H1 (cell line): ENCODE measurements at places on chromosomes 12 and 14. TPM values are rescaled to one million over a fixed set of nuclear protein-coding genes. Genes with fewer than 3 reads are reported as not detected.
A peak's percentile ranks its signal among the peaks of the same experiment; 100 is the strongest.

GRCh38 chr12:101021911-101022388, 188.1 kb downstream of the SLC5A8 start:
- no peaks in the 10 kb centered on the region for H3K4me1 ChIP-seq
- no peaks in the 10 kb centered on the region for H3K27me3 ChIP-seq
- H3K4me3 ChIP-seq = no peak overlapping the region

- H3K27ac ChIP-seq = no peak overlapping the region
- DNase-seq = no peak
- H3K4me1 ChIP-seq = no peaks in the 10 kb centered on the region
Observed at GRCh38 chr12:115049614-115050013, 365.6 kb upstream of the TBX3 start.

- H3K27ac ChIP-seq = no peak overlapping the region
- no peak for DNase-seq
- no peaks in the 10 kb centered on the region for H3K36me3 ChIP-seq
- no peaks in the 10 kb centered on the region for H3K4me1 ChIP-seq
Observed at GRCh38 chr12:19710811-19711793, 271.8 kb downstream of the AEBP2 start.

DNA sequence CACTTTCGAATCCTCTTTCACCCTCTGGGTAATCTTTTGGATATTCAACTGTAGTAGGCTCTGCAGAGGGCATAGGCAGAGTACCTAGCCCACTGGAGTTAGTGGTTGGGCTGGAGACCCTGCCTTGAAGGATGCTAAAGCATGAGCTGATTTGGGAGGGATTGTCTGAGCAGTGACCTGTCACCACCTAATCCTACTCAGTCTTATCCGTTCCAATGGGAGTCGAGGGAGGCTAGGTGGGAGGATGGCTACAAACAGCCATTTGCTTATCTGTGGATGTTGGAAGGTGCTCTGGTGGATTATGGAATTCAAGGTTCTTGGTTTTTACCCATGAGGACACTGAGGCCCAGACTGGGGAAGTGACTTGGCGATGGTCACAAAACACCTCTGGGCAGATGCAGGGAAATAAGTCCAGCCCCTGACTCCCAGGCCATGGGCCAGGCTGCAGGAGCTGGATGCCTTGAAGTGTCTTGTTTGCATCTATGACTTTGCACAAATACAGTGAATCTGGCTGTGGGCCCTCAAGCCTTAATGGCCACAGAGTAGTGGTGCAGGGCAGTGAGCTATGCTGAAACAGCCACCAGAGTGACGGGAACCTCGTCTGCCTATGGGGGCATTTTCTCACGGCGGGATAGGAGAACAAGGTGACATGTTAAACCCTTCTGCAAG, 3.7 kb downstream of the KMT5A start:
- peak overlapping the region; percentile 41; the same call in 1 of the 2 replicates for H3K4me3 ChIP-seq
- H3K27ac ChIP-seq = no peak overlapping the region
- H3K36me3 ChIP-seq = no peaks in the 10 kb centered on the region
- H3K27me3 ChIP-seq = peaks cover 33% of the 10 kb centered on the region

GRCh38 chr12:57899010-57899662, 42.2 kb upstream of the ATP23 start:
- H3K4me1 ChIP-seq = peaks cover 9% of the 10 kb centered on the region
- DNase-seq = no peak
- H3K4me3 ChIP-seq = no peak overlapping the region
- no peak overlapping the region for H3K27ac ChIP-seq
- peaks cover 10% of the 10 kb centered on the region for H3K27me3 ChIP-seq
- no peaks in the 10 kb centered on the region for H3K36me3 ChIP-seq

DNA sequence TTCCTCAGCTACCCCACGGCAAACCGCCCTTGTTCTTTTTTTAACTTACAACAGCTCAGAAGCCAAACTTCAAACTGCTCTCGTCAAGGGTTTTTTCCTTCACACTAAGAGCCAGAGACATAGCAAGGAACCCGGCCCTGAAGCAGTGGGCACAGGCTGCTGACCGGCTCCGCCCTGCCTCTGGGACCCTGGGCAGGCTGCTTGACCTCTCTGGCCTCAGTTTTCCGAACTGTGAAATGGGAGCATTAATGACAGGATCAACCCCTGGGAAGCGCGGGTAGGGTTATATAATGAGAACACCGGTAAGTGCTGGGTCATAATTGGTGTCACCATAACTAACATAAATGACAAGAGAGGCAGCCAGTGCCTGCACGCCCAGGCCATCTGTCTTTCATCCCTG, 21.2 kb upstream of the FZD10 start:
- no peak overlapping the region for H3K4me3 ChIP-seq
- no peak overlapping the region for H3K27ac ChIP-seq
- H3K27me3 ChIP-seq = peaks cover 33% of the 10 kb centered on the region; the same call in 1 of the 2 replicates
- no peaks in the 10 kb centered on the region for H3K36me3 ChIP-seq
- no peaks in the 10 kb centered on the region for H3K4me1 ChIP-seq

- no peaks in the 10 kb centered on the region; the same call in 1 of the 2 replicates for H3K27me3 ChIP-seq
- peak overlapping the region; percentile 60 for H3K4me3 ChIP-seq
- no peaks in the 10 kb centered on the region for H3K36me3 ChIP-seq
- DNase-seq = peak; percentile 7
- no peak overlapping the region for H3K27ac ChIP-seq
Observed at GRCh38 chr12:67068204-67068731, 200.9 kb upstream of the CAND1 start.

- no peaks in the 10 kb centered on the region for H3K4me1 ChIP-seq
- H3K27ac ChIP-seq = no peak overlapping the region
Observed at GRCh38 chr12:66199831-66200509, 11.0 kb downstream of the IRAK3 start.

- H3K4me3 ChIP-seq = no peak overlapping the region
- H3K36me3 ChIP-seq = no peaks in the 10 kb centered on the region
- H3K27me3 ChIP-seq = no peaks in the 10 kb centered on the region
- DNase-seq = no peak
- H3K27ac ChIP-seq = no peak overlapping the region
Observed at GRCh38 chr12:94042321-94042720, 106.1 kb upstream of the PLXNC1 start.

GRCh38 chr14:69752773-69753172, 14.2 kb upstream of the SRSF5 start:
- H3K4me3 ChIP-seq = no peak overlapping the region
- no peak overlapping the region for H3K27ac ChIP-seq
- H3K27me3 ChIP-seq = no peaks in the 10 kb centered on the region
- 0 out of 2 replicates have a peak, but pooled peaks cover 2% of the 10 kb centered on the region for H3K4me1 ChIP-seq

GRCh38 chr12:15193946-15194345, 27.3 kb downstream of the RERG start:
- no peak overlapping the region for H3K4me3 ChIP-seq
- H3K27ac ChIP-seq = no peak overlapping the region
- H3K4me1 ChIP-seq = no peaks in the 10 kb centered on the region
- no peaks in the 10 kb centered on the region for H3K27me3 ChIP-seq
- no peaks in the 10 kb centered on the region for H3K36me3 ChIP-seq
- DNase-seq = no peak

GRCh38 chr12:113299619-113300237, 35.2 kb downstream of the SLC8B1 start:
- H3K4me3 ChIP-seq = no peak overlapping the region
- peak; percentile 49 for DNase-seq
- H3K27ac ChIP-seq = 0 out of 2 replicates have a peak overlapping the region, but pooled peaks have one; percentile 50
- peaks cover 6% of the 10 kb centered on the region for H3K4me1 ChIP-seq

DNA sequence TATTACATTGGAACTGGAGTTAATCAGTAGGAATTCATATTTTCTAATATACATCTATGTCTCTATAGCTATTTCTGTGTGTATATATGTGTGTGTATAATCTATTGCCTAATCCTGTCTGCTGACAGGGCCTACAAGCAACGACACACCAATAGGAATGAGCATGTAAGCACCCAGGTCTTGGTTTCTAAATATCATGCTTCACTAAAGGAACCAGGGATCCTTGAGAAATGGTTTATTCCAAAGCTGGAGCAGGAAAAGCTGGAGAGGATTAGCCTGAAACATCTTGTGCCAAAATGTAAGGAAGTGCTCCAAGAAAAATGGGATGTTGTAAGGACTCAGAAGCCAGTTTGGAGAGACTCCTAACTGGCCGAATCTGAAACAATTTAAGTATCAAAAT, 29.3 kb upstream of the LGALS3 start:
- H3K36me3 ChIP-seq = no peaks in the 10 kb centered on the region
- H3K4me3 ChIP-seq = no peak overlapping the region
- DNase-seq = no peak
- H3K27me3 ChIP-seq = no peaks in the 10 kb centered on the region

- no peak for DNase-seq
- peak overlapping the region; percentile 57 for H3K4me3 ChIP-seq
- no peak overlapping the region for H3K27ac ChIP-seq
- H3K36me3 ChIP-seq = no peaks in the 10 kb centered on the region
- peaks cover 27% of the 10 kb centered on the region for H3K4me1 ChIP-seq
- peaks cover 11% of the 10 kb centered on the region for H3K27me3 ChIP-seq
Observed at GRCh38 chr14:32934881-32935633, 3.6 kb upstream of the NPAS3 start.

- peaks cover 3% of the 10 kb centered on the region; the same call in 1 of the 2 replicates for H3K4me1 ChIP-seq
- no peak overlapping the region for H3K27ac ChIP-seq
- H3K4me3 ChIP-seq = no peak overlapping the region
- peaks cover 2% of the 10 kb centered on the region; the same call in 1 of the 2 replicates for H3K27me3 ChIP-seq
Observed at GRCh38 chr12:121893961-121894460, 5.4 kb downstream of the PSMD9 start.

DNA sequence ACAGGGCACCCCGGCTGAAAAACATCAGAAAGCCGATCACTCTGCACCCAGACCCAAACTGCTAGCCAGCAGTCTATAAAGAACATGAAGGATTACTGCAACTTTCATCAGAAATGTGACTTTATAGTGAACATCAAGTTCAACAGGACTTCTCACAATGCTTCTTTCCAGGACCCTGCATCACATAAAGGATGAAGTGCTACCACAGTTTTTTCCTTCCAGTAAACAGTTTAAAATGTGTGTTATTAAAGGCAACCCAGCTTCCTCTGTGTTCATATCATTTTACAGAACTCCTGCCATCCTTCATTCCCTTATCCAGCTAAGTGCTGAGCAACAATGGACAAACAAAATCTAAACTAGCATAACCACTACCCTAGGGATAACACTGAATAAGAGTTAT, 280.3 kb upstream of the DIO2 start:
- no peak overlapping the region for H3K27ac ChIP-seq
- no peaks in the 10 kb centered on the region for H3K36me3 ChIP-seq
- no peaks in the 10 kb centered on the region for H3K27me3 ChIP-seq
- no peaks in the 10 kb centered on the region for H3K4me1 ChIP-seq

DNA sequence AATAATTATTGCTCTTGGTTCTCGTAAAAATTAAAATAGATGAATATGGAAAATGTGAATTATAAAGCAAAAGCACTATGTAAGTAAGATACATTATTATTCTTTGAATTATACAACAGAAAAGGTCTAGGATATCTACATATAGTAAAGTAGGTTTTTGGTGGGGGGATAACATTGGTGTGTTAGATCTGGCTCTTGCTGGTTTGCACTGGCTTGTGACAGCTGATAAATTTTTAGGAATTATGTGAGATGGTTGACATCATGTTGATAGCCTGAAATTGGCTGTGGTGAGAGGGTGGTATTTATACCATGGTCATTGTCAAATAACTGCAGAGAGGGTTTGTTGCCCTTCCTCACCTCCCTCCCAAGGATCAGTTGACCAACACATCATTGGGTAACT, 50.7 kb upstream of the BTG1 start:
- no peak overlapping the region for H3K27ac ChIP-seq
- H3K4me3 ChIP-seq = no peak overlapping the region
- H3K27me3 ChIP-seq = no peaks in the 10 kb centered on the region
- H3K4me1 ChIP-seq = peaks cover 3% of the 10 kb centered on the region; the same call in 1 of the 2 replicates

DNA sequence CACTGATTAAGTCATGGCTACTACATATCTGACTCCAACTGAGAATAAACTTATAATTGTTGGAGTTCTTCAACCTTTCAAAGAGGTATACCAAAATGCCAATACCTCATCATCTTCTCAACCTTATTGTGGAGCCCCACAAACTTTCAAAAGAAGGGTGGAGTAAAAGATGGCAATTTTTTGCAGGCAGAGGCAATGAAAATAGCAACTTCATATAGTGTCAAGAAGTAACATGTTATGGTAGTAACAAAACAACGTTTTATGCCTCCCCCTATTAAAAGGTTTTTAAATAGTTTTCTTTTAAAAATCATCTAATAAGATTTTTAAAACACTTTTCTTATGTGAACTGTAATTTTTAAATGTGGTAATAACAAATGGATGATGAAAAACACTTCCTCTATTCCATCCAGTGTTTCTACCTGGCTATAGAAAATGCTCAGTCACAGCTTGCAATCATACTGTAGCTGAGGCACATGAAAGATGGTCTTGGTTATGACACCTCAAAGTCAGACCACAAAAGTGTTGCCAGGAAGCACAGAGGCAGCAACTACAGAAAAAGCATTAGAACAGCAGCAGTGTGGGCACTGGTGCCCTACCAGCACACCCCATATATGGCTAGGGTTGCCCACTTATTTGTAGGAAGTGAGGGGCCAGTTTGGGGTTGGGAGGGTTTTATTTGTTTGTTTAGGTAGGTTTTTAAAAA, 7.0 kb downstream of the PPP1R12A start:
- no peaks in the 10 kb centered on the region for H3K27me3 ChIP-seq
- H3K4me1 ChIP-seq = no peaks in the 10 kb centered on the region
- no peaks in the 10 kb centered on the region for H3K36me3 ChIP-seq
- DNase-seq = no peak
- H3K27ac ChIP-seq = no peak overlapping the region

- peaks cover 38% of the 10 kb centered on the region for H3K27me3 ChIP-seq
- no peak for DNase-seq
- no peaks in the 10 kb centered on the region for H3K36me3 ChIP-seq
- H3K27ac ChIP-seq = no peak overlapping the region
- no peak overlapping the region for H3K4me3 ChIP-seq
Observed at GRCh38 chr12:54593135-54593534, 4.7 kb upstream of the PPP1R1A start.

- peaks cover 9% of the 10 kb centered on the region for H3K36me3 ChIP-seq
- no peaks in the 10 kb centered on the region for H3K27me3 ChIP-seq
- no peak overlapping the region for H3K4me3 ChIP-seq
Observed at GRCh38 chr14:24297190-24297964, 2.2 kb downstream of the DHRS1 start.

- H3K27ac ChIP-seq = no peak overlapping the region
- H3K4me1 ChIP-seq = no peaks in the 10 kb centered on the region
- DNase-seq = no peak
- no peak overlapping the region for H3K4me3 ChIP-seq
Observed at GRCh38 chr14:67335781-67336180, 23.8 kb downstream of the ATP6V1D start.

GRCh38 chr12:41917938-41918341, 226.7 kb downstream of the GXYLT1 start:
- no peak overlapping the region for H3K4me3 ChIP-seq
- no peaks in the 10 kb centered on the region for H3K36me3 ChIP-seq
- no peak for DNase-seq
- no peak overlapping the region for H3K27ac ChIP-seq
- 0 out of 2 replicates have a peak, but pooled peaks cover 3% of the 10 kb centered on the region for H3K27me3 ChIP-seq

GRCh38 chr12:15274561-15274967, 47.7 kb upstream of the PTPRO start:
- H3K4me3 ChIP-seq = no peak overlapping the region
- H3K4me1 ChIP-seq = no peaks in the 10 kb centered on the region
- DNase-seq = no peak
- no peak overlapping the region for H3K27ac ChIP-seq

The ABCD2 gene
- 0.06 TPM in 1 of 2 replicates, not detected in the other for total RNA-seq

The MORN3 gene
- total RNA-seq = 0.34 and 0.93 TPM in 2 replicates

The FAM181A gene
- not detected in 2 replicates for total RNA-seq

The SPIC gene
- not detected in 2 replicates for total RNA-seq

The CNTN1 gene
- total RNA-seq = 21.0 and 21.8 TPM in 2 replicates

The MMP19 gene
- total RNA-seq = 2.6 and 2.7 TPM in 2 replicates

The SMIM41 gene
- total RNA-seq = 0.28 and 0.31 TPM in 2 replicates

The HHIPL1 gene
- total RNA-seq = 2.6 and 3.1 TPM in 2 replicates

The MYO1H gene
- not detected in 2 replicates for total RNA-seq

The MYH6 gene
- total RNA-seq = not detected in 2 replicates

The RIPK3 gene
- 0.39 and 0.55 TPM in 2 replicates for total RNA-seq

The NABP2 gene
- 56.1 and 58.1 TPM in 2 replicates for total RNA-seq

The GLIPR1L1 gene
- total RNA-seq = 1.7 and 2.0 TPM in 2 replicates

The GNPTAB gene
- total RNA-seq = 51.3 and 54.6 TPM in 2 replicates
